Spinal cord (tissue), 10 donors: ENCODE measurements at places on chromosomes 12 and 14. TPM values are rescaled to one million over a fixed set of nuclear protein-coding genes. Genes with fewer than 3 reads are reported as not detected.
A peak's percentile ranks its signal among the peaks of the same experiment; 100 is the strongest.

DNA sequence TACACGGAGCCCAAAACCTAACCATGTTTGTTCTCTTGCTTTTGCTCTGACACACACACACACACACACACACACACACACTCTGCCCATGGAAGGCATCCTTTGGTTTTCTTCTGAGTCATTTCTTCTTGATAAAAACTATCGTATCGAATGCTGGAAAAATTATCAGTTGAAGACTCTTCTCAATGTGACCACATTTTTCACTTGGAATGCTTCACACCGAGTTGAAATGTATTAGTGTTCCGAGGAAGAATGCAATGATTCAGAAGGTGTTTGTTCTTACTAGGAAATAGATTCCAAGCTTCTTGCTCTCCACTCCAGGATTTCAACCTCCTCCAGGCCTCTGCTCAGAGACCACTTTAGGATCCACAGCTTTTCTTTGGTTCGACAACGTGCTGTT is 226.3 kb downstream of the MON2 start:
- no peak for DNase-seq

DNA sequence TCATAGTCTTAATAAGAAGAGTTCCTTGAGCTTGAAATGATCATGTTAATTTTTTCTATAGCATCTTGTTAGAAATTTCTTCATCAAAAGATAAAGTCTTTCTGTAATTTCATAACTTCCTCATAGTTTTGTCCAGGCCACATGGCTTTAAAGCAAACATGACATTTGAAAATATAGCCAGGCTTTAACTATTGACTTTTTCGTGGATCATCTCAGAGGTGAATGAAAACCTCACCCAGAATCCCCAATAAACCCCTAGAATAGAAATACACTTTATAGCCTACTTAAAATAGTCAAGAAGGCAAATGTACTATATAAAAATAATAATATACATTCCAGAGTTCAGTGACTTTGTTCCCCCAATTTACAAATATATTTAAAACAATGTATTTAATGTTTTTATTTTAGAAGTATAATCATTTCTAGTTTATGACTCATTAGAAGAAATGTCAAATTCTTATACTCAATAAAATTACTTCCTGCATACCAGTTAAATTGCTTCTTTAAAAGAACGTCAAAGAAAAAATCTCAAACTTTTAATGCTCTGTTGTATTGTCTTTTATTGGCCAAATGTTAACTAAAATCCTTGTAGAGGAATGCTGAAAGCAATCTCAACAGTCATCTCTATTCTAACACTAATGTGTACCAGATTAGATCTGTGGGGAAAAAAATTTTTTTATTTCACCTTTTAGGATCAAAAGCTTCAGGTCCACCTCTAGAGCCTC is 21.6 kb downstream of the EXOC5 start:
- DNase-seq: no peak

GRCh38 chr14:95300002-95300696 is 19.6 kb downstream of the CLMN start:
- DNase-seq: no peak

- no peak for DNase-seq
Observed at GRCh38 chr12:108305520-108305919, 33.6 kb downstream of the CMKLR1 start.

Gene DIO3
- total RNA-seq: 0.40 TPM

DNA sequence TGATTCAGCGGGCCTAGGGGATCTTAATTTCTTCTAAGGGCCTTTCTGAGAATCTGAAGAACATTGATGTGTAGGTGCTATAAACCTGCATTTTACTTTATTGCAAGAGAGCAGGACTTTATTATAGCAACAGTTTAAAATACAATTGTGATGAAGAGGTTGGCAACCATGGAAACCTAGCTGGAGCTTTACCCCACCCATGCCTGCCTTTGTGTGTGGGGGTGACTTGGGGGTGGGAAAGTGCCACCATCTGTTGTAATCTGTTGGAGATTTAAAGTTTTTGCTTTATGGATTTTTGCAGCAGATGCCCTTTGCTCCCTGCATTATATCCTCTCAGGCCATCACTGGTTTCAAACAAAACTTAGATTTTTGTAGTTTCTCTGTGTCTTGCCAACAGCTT is 64.6 kb downstream of the ATG14 start:
- no peak for DNase-seq

DNA sequence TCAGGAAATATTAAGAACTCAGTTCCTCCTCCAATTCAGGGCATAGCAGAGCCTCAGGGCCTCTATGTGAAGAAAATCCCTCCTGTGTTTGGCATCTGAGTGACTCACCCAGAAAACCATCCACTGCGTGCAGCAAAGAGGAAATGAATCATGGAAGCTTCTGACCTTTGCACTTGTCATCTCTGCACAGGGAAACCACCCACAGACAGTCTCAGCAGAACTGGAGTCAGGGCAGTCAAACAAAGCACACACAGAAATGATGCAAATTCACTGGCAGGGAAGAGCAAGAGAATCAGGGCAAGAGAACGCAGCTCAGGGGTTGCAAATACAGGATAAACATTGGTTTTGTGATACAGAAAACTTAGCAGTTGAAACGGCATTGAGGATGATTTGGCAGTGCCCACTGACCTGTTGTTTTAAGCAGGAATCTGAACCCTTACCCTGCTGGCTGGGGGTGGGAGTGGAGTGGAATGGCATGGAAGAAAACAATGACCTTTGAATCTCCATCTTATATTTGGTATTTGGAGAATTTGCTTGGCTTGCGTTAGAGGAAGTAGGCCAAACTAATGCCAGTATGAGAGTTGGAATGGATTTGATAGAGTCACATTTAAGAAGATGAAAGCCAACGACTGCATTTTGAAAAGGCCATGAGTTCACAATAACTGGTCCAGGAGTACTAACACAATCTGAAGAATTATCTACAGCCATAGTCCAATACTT is 53.5 kb downstream of the PHLDA1 start:
- DNase-seq: no peak

Gene PRH2
- total RNA-seq: 0.88 TPM

Gene CCDC198
- total RNA-seq: 11.3 TPM

GRCh38 chr14:75976826-75977581 is 4.8 kb downstream of the TGFB3 start:
- no peak for DNase-seq

Gene TMTC1
- total RNA-seq: 40.8 TPM

Gene TRIM9
- 52.9 TPM for total RNA-seq

DNA sequence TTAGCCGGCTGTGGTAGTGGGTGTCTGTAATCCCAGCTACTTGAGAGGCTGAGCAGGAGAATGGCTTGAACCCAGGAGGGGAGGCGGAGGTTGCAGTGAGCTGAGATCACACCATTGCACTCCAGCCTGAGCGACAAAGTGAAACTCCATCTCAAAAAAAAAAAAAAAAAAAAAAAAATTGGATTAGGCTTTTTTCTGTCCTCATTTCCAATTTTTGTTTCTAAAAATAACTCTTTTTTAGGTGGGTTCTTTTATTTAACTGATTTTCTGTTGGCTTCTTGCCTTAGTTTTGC is 863.7 kb downstream of the LRFN5 start:
- no peak for DNase-seq

DNA sequence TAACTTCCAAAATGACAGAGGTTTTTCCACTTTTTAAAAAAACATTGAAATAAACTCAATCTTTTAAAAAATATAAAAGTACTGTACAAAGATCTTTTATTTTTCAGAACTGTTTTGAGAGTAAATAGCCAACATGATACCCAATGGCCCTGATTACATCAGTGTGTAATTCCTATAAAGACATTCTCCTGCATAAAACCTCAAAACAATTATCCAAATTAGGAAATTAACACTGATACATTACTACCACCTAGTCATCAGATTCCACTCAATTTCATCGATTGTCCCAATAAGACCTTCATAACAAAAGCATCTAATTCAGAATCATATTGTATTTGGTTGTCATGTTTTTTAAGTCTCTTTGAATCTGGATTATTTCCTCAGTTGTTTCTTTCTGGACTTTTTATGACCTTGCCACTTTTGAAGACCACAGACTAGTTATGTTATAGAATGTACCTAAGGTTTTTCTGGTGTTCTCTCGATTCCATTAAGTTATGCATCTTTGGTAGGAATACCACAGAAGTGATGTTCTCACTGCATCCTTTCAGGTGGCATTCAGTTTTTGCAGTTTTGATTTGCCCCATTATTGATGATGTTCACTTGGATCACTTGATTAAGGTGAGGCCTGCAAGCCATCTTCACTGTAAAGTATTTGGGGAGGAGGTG is 4.0 kb upstream of the YEATS4 start:
- DNase-seq: no peak

GRCh38 chr14:100147181-100147631 is 12.2 kb downstream of the DEGS2 start:
- no peak for DNase-seq

GRCh38 chr14:105938055-105938863 is 411.9 kb downstream of the TMEM121 start:
- no peak for DNase-seq

Gene AQP2
- not detected for total RNA-seq

- no peak for DNase-seq
Observed at GRCh38 chr14:34113991-34114390, 163.1 kb upstream of the EGLN3 start.

- peak; percentile 85 for DNase-seq
Observed at GRCh38 chr12:95674631-95675030, 115.9 kb downstream of the NTN4 start.

DNA sequence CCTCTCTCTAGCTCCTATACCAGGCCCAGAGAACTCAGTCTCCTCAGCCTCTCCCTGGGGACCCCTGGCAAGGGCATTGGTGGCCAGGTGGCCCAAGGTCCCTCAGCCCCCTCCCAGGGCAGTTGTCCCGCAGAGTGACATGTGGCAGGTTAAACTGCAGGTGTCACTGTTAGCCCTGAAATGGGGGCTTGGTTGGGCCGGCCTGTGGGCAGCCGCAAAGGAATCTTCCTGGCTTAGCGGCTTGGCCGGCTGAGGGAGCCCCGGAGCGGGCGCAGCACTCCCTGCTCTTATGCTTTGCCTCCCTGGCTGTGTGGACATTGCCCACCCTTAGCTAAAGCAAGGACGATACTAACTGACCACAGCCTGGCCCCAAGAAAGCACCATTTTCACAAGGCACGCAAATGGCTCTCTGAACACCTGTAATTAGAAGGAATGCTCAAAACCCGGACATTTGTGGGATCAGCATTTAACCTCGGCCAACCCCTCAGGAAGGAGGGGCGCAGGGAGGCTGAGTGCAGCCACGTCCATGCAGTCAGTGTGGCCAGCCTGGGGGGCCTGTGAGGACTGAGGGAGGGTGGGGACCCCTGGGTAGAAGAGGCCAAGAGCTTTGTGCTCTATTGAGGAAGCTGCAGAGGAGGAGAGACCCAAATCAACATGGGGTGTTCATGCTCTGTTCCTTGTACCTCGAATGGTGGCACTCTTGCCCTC is 82.2 kb downstream of the PAPOLA start:
- no peak for DNase-seq

- no peak for DNase-seq
Observed at GRCh38 chr14:70023871-70024270, 144.7 kb downstream of the SMOC1 start.

Gene C12orf54
- 0.40 TPM for total RNA-seq

DNA sequence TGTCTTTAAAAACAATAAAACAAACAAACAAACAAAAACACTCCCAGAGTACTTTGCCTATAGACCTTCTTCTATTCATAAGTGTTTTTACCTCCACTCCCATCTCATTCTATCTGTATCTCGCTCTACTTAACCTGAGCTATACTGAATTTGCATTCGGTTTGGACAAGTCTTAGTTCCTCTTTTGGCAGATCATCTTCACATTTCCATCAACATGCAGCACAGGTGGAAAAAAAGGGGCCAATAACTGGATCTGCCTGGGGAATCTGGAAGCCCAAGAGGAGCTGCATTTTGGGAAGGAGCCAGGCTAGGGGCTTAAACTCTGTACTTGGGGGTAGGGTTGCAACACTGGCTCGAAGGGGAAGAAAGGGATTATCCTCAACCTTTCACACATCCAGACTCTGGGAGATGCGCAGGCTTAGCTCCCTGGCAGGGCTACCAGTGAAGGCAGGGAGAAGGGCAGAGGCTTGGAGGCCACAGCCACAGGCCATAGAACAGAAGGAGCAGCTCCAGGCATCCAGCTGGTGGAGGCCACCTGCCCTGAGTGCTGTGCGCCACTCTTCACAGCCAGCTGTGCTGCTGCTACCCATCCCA is 4.1 kb downstream of the NINJ2 start:
- no peak for DNase-seq

Gene DPF3
- total RNA-seq: 11.8 TPM

DNA sequence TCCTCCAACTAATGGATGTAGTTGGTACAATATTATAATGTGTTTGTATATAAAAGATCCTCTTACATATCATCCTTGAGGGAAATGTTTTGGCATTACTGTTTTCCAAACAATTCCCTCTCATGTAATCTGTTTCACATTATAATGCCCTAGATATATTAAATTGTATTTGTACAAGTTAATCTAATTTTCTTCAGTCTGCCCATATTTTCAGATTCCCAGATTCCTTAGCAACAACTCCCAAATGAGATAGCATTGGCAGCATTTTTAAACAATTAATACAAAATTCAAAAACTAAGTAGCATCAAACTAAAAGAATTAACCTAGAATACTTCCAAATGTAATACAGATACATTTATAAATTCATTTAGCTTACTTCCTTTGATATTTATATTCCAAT is 860.2 kb downstream of the C12orf50 start:
- DNase-seq: peak; percentile 4

DNA sequence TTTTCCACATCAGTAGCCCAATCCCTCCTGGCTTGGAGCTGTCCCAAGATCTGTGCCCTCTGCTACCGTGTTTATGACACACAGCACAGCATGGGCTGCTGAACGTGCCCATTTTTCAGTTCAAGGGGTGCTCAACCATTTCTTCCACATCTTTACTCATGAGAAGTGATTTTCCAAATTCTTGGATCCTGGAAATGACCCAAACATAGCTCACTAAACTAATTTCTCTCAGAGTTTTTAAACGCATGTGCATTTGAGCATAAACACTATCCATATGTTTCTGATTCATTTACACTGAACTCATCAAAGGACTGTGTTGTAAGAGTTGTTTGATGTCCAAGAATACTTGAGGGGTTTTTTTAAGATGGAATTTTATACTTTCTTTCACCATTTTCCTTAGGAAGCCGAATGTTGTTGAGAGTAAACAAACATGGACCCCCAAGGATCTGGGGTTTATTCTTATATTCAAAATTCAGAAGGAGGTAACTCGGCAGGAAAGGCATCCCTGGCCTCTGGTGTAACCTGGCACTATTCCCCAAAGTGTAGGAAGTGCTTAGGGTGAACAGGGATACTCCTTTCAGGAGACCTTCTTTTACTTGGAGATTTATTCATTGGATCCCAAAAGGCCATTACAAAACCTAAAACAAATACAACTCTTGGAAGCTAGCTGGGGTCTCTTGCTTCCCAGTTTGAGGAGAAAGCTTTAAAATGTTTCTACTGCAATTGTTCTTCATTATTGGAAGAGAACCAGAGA is 215.0 kb downstream of the BMP4 start:
- no peak for DNase-seq

DNA sequence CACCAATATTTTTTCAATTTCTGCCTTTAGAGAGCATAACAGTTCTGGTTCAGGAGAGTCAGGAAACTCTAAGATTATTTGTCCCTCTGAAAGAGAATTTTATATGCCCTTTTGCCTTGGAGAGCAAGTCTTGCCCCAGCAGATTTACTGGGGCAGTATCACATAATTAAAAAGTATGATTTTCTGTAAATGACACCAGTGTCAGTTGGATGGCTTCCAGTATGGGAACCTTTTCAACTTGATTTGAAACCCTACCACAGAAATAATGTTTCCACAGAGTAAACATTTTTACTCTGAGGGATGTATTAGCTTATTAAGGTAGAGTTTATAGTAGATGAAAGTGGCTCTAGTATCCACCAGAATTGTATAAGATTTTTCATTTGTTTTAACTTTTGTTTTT is 15.4 kb downstream of the NOPCHAP1 start:
- DNase-seq: no peak

- no peak for DNase-seq
Observed at GRCh38 chr12:26768611-26769603, 64.1 kb downstream of the ITPR2 start.
